Anterior cingulate cortex (tissue), 58 donors: ENCODE measurements at places on chromosomes 3 and 15.

DNA sequence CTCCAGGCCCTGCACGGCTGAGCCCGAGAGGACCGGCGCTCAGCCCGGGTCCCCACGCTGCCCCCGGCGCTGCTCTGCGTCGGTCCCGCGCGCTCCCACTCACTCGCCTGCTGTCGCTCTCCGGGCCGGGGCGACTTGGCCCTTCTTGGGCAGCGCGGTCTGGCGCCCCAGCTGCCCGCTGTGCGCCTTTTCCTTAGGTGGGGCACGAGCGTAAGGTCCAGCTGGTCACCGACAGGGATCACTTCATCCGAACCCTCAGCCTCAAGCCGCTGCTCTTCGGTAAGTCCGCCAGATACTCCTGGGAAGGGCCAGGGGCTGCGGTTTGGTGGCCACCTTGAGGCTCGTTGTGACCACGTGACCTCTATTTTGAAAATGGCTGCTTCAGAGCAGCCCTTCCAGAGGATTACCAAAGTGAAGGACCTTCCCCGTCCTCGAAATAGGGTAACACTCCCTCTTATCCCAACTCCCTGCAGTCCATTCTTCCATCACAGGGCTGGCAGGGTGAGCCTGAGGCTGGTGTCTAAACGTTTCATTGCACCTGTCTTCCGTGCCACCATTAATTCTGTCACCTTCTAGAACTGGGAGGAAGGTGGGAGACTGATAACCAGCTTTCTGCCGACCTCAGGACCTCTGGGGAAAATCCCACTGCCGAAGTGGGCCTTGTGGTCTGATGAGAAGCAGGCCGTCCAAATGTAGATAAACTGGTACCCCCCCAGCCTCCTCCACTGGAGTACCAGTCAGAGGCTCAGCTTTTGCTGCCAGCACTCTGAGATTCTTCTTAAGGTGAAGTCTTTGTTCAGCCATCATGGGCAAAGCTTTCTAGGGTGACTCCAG lies 812 bp downstream of the P4HTM start:
- no peak for DNase-seq

- DNase-seq: no peak
Measured at GRCh38 chr15:50146632-50147031, 27.6 kb upstream of the ATP8B4 start.

- DNase-seq: no peak
Measured at GRCh38 chr3:111608383-111608782, 13.2 kb upstream of the ZBED2 start.

DNA sequence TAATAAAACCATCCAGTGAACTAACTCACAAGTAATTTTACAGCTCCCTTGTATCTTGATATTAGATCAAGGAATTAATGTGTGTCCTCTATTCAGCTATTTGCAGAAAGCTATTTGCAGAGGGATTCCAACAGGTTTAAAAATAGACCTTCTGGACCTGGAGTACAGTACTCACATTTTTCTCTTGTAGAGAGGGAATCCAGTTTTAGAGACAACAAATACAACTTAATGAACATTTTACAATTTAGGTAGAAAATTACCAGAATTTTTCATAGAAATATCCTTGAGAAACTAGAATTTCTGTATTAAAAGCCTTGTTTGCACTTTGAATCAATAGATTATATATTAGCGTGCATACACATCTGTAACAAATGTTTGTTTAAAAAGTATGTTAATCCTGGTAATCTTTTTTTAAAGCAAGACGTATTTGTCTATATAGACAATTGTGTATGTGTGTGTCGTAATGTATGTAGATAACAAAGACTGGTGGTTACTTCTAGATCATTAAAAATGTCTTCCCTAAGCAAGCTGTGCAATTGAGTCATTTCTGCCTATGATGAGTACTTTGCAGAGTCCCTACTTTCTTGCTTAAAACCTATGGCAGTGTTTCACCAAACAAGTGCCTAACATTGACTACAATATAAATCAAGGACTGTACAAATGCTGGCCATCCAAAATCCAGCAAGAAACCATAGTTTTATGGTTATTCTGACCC lies 57.9 kb downstream of the PPP2R3A start:
- no peak for DNase-seq

DNA sequence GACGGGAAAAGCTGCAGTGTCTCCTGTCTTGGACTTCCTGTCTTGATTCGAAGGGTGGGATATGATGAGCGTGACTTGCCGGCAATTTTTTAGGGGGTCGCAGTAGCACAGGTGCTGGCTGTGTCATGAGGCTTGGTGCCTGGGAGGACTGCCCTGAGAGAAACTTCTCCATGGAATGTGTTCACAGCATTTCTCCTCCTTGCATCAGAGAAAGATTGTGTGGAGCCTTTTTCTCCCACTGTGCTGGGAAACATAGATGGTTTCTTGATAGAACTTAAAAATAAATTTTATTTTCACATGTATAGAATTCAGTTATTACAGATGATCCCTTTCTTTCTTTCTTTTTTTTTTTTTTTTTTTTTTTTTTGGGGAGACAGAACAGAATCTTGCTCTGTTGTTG lies 121.4 kb downstream of the KLHL25 start:
- no peak for DNase-seq

GRCh38 chr15:47971637-47972036 lies 149.2 kb upstream of the SLC24A5 start:
- DNase-seq: no peak

- DNase-seq: peak; percentile 26
Measured at GRCh38 chr3:155382396-155383042, 89.0 kb upstream of the STRIT1 start.

GRCh38 chr3:190165253-190165652 lies 44.6 kb upstream of the P3H2 start:
- DNase-seq: no peak

DNA sequence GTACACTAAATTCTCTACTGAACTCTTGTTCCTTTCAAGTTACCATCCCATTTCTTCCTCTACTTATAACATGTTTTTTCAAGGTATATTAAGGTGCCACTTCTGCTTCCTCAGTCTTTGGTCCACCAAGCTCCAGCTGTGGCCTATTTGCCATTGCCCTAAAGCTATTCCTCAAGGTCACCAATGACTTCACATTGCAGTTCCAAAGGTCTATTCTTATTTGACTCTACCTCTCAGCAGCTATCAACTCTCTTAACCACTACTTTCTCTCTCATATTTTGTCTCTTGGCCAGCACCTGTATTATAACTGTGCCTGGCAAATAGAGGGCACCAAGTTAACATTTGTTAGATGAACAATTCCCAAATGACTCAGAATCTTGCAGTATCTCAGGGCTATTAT lies 354.7 kb downstream of the PLCL2 start:
- no peak for DNase-seq

DNA sequence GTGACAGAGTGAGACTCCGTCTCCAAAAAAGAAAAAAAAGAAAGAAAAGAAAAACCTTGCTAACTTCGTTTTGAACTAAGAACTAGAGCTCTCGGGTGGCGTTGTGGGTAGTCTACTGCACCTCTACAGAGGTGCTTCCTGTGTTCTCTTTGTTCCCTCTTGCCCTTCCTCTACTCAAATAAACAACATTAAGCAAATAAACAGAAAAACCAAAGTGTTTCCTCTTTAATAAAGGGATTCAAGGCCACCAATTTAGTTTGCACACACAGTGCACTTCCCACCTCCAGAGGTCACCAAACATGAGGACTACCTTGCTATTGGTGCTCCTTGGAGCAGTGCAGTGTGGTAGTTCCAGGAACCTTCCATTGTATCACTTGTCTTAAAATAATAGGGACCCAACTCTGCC lies 354.2 kb upstream of the TBL1XR1 start:
- no peak for DNase-seq

DNA sequence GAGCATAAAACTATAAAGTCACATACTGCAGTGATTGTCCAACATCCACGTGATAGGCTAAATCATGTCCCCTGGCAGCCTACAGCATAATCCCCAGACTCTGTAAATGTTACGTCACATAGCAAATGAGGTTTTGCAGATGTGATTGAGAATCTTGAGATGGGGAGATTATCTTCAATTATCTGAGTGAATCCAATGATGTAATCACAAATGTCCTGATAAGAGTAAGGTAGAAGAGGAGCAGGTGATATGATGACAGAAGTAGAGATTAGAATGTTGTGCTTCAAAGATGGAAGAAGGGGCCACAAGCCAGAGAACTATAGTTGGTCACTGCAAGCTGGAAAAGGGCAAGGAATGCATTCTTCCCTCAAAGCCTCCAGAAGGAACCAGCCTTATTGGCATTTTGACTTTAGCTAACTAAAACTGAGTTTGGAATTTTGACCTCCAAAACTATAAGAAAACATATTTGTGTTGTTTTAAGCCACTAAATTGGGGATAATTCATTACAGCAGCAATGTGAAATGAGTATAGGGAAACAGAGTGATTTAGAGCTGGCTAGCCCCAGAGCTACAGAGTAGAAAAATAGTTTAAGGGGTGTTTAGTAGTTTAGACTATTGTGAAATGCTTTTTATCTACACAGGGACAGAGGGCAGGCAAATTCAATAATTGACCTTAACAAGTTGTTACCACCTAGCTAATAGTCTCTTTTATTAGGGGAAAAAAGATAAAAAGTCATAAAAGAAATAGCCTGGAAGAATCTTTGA lies 15.2 kb downstream of the SLC2A2 start:
- DNase-seq: no peak

DNA sequence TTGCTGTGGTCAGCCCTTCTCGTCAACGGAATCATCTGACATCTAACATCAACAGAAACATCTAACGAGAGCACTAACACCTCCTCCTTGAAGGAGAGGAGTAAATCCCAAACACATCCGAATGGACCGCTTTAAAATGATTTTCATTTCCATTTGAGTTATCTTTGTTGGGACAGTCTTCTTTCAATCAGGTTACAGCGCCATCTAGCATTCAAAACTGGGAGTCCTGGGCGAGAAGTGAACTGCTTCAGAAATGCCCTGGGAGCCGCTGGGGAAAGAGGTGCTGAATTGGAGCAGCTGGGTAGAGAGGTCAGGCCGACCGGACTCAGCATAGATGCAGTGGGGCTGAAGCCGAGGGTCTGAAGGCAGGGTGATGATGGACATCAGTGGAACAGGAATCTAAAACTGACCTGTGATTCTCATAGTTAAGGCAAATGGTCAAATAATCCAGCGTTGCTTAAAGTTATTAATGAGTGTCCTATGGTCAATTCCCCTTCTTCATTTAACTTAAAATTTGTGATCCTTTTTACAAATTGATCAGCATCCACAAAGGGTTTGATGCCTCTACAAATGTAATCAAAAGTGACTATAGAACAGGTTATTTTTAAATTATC lies 170.0 kb upstream of the NDN start:
- DNase-seq: peak; percentile 13

DNA sequence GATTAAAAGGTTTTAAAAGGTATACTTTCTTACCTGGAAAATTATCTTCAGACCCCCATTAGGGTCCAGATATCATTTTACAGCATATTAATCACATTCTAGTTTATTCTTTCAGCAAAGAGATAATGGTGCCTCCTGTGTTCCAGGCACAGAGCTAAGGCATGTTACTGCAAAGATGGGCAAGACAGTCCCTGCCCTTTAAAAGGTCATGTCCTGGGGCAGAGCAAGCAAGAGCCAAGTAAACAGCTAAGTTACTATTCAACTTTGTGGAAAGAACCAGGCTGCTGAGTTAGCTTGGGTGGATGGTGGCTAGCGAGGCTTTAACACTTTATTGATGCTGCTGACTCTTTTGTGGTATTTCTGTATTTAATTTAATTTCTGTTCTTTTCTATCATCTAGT lies 75.0 kb downstream of the LRRC28 start:
- no peak for DNase-seq

GRCh38 chr15:90838544-90838943 lies 29.8 kb upstream of the FURIN start:
- no peak for DNase-seq

DNA sequence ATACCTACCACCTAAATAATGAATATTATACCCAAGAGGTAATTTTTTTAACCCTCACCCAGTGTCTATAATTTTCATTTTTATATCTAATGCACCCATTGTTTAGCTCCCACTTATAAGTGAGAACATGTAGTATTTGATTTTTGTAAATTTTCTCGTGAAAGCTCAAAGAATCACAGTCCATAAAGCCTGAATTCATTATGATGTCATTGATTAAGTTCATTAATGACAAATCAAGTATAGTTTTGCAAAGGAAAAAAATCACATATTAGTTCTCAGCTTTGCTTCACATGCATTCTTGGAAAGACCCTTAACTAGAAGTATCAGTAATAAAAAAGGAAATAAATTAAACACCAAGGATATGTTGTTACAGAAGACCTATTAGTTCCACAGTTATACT lies 425.3 kb upstream of the UBE2E2 start:
- DNase-seq: no peak

DNA sequence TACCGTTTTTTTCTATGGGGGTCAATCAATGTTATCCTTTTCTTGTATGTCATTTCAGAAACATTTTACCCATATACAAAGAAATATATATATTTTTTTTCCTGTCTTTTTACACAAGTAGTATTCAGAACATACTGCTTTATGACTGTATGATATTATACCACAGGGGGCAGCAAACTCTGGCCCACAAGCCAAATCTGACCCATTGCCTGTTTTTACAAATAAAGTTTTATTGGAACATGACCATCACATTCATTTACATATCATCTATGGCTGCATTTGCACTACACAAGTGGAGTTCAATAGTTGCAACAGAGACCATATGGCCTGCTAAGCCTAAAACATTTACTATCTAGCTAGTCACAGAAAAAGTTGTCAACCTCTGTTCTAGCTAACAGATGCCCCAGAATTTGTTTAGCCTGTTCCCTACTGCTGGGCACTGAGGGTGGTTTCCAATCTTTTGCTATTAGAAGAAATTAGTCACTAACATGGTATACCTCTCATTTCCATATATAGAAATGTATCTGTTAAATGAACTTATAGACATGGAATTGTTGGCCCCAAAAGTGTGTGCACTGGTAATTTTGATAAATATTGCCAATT lies 57.7 kb downstream of the BFSP2 start:
- DNase-seq: no peak

DNA sequence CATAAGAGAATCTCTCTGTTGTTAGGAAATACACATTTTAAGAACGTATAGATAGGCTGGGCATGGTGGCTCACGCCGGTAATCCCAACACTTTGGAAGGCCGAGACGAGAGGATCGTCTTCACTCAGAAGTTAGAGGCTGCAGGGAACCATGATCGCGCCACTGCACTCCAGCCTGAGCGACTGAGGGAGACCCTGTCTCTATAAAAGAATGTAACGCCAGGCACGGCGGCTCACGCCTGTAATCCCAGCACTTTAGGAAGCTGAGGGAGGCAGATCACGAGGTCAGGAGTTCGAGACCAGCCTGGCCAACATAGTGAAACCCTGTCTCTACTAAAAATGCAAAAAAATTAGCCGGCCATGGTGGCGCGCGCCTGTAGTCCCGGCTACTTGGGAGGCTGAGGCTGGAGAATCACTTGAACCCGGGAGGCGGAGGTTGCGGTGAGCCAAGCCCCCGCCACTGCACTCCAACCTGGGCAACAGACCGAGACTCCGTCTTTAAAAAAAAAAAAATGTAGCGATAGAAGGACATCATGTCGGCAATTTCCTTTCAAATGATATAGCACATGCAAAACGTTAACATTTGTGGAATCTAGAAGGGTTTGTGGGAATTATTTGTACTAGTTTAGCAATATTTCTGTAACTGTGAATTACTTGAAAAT lies 730 bp upstream of the RPL14 start:
- no peak for DNase-seq
